Spinal cord (tissue), 10 donors: ENCODE measurements at places on chromosomes 2 and 18.

DNA sequence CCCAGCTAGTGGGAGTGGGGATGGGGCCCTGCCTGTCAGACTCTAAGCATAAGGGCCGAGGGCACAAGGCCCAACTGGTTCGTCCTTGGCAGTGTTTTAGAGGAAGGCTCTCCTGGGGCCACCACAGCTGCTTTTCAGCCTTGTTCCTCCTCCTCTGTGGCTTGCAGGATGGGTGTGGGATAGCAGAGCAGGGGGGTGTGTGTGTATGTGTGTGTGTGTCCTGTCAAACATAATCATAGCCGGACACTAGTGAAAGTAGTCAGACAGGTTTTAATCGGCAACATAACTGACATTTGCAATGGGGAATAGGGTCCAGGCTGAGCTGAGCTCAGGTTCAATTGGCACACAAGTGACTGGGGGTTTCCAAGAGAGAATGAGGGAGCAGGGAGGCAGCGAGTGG lies 114.2 kb downstream of the SEPTIN10 start:
- DNase-seq: no peak

DNA sequence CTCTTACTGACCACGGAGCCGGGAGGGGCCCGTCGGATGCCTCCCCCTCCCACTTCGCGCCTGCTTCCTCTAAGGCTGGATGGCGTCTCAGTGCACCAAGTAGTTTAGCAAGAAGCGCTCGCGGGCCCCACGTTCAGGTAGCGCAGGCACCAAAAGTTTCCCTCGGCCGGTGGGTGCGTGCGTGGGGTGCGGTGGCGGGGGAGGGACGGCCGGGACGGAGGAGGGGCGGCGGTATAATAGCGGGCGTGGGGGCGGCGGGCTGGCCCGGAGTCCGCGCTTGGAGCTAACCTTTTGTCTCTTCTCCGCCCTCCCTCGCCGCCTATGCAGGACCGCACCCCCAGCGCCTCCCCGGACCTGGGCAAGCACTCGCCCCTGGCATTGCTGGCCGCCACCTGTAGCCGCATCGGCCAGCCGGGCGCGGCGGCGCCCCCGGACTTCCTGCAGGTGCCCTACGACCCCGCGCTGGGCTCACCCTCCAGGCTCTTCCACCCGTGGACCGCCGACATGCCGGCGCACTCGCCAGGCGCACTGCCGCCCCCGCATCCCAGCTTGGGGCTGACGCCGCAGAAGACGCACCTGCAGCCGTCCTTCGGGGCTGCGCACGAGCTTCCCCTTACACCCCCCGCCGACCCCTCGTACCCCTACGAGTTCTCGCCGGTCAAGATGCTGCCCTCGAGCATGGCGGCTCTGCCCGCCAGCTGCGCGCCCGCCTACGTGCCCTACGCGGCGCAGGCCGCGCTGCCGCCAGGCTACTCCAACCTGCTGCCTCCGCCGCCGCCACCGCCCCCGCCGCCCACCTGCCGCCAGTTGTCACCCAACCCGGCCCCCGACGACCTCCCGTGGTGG lies 1.0 kb downstream of the SP5 start:
- DNase-seq: no peak

DNA sequence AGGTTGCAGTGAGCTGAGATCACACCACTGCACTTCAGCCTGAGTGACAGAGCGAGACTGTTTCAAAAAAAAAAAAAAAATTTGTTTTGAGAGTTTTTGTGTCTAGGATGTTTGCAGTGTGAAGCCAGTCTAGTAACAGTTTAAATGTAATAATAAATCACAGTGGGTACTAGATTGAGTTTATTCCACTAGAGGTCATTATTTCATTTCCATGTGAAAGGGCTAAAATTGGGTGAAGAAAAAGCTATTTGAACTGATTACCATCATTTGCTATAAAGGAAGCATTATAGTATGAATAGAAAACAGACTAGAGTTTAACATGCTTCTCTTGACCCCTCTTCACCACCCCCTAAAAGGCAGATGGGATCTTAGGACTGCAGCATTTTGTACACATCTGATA lies 20.3 kb downstream of the SNRPD1 start:
- no peak for DNase-seq

- DNase-seq: no peak
Measured at GRCh38 chr18:22283397-22283796, 114.0 kb downstream of the GATA6 start.

DNA sequence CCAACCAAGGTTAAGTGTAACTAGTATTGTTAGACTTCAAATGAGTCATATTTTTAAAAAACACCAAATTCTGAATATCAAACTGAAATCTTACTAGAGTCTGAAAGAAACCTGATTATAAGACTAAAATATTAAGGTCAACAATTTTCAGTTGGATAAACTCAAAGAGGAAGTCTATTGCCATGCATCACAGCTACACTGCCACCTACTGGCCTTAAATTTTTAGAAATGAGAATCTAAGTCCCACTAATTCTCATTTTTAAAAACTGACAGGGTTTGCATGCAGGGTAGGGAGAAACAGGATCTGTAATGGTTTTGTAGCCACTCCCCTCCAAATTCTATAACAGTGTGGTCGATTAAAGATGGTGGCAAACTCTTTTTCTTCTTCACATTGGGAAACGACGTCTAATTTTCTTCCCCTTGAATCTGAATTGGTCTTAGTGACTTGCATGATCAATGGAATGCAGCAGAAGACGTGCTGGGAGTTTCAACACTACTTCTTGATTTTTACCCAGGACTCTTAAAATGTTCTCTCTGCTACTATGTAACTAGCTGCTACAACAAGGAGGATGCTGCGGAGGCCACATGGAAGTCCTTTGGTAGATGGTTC lies 176.1 kb upstream of the SESTD1 start:
- no peak for DNase-seq

DNA sequence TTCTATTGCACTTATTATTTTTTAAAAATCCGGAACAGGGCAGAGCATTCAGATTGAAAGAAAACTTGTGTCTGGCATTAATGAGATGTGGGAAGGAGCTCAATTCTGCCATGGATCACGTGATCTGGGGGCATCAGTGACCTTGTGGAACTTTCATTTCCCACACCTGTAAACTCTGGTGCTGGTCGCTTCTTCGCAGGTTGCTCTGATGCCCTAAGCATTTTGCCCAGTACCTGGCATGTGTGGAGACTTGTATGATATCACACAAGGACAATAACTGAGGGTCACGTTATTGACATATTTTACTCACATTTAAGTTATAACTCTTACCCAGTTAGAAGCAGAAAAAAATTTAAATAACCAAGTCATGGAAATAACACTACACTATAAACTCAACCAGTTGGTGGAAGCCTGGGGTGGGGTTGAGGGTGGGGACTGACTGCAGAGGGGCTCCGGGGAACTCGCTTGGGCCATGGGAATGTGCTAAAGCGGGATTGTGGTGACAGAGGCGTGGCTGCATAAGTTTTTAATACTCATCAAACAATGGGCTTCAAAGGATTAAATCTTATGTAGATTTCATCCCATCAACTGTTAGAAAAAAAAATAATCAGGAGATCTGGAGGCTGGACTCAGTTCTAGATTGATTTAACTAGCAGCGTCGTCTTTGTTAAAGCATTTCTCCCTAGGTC lies 36.5 kb downstream of the ST3GAL5 start:
- no peak for DNase-seq

GRCh38 chr18:42545825-42546224 lies 569.7 kb downstream of the RIT2 start:
- no peak for DNase-seq

DNA sequence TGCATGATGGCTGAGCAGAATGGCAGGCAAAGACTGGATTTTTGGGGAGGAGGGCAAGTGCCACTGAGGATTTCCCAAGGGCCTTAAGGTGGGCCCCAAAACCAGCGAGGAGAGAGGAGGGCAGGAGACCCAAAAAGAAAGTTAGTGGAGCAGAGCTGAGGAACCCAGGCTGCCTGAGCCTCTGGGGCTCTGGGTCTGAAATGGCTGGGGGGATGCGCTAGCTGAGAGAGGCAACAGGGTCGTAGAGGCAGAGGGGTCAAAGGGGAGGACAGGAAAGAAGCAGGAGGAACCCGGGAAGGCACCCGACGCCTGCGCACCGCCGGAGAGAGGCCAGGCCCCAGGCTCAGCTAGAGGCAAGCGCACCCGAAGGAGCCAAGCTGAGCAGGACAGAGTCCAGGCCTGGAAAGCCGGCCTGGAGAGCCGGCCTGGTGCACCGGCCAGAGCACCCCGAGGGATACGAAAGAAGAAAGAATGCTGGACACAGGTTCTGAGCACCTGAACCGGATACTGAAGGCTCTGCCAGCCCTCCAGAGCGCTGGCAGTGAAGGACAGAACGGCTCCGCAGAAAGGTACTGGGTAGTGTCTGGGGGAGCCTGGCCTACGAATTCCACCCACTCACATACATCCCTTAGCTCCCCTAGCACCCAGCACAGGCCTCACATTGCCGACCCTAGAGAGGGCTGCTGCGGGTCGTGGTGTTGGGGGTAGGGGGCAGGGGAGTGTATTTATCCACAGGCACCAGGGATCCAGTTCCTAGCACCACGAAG lies 39.5 kb upstream of the ATP6V1B1 start:
- no peak for DNase-seq

- DNase-seq: no peak
Measured at GRCh38 chr2:38484957-38485356, 107.9 kb upstream of the ATL2 start.

- DNase-seq: peak; percentile 2
Measured at GRCh38 chr2:159677654-159678053, 34.7 kb upstream of the MARCHF7 start.

GRCh38 chr2:172552547-172553291 lies 3.2 kb upstream of the PDK1 start:
- no peak for DNase-seq

- no peak for DNase-seq
Measured at GRCh38 chr2:126831234-126832005, 67.3 kb upstream of the TEX51 start.

DNA sequence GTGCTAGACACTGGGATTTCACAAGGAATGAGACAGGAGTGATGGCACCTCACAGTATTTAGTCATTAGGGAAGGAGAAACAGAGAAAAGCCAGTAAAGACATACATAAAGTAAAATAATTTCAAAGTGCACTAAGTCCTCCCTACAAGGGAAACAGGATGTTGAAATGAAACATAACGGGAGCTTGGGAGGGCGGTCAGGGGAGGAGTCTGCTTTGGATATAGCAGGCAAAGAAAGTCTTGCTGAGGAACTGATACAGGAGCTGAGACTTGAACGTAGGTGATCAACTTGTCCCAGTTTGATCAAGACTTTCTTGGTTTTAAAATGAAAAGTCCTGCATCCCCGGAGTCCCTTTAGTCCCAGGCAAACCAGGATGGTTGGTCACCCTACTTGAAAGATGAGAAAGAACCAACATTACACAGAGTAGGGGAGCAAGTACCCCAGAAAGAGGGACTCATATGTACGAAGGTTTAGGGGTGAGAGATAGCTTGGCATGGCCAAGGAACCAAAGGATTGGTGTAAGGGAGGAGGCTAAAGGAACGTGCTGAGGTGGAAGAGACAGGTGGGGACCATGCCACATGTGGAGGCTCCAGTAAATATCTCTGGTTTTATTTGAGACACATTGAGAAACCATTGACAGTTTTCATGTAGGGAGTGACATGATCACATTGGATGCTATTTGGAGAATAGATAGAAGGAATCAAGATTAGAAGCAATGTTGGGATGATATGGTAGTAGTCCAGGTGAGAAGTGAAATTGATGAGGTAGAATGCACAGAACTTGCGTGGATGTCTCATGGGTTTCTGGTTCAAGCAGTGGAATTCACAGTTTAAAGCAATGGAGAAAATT lies 28.4 kb downstream of the FBXO48 start:
- no peak for DNase-seq

DNA sequence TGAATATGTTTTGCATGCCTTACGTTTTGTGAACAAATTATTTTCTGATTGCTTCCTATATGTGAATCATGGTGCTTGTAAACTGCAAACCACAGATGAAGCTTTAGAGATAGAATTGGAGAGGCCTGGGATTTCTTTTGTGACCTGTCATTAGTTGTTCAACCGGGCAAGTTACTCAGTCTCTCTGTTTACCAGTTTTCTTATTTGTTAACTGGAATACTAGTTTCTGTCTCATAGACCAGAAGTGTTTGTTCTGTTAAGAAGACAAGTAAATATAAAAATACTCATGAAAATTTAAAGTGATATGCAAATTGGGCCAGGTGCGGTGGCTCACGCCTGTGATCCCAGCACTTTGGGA lies 27.3 kb downstream of the DGKD start:
- no peak for DNase-seq

DNA sequence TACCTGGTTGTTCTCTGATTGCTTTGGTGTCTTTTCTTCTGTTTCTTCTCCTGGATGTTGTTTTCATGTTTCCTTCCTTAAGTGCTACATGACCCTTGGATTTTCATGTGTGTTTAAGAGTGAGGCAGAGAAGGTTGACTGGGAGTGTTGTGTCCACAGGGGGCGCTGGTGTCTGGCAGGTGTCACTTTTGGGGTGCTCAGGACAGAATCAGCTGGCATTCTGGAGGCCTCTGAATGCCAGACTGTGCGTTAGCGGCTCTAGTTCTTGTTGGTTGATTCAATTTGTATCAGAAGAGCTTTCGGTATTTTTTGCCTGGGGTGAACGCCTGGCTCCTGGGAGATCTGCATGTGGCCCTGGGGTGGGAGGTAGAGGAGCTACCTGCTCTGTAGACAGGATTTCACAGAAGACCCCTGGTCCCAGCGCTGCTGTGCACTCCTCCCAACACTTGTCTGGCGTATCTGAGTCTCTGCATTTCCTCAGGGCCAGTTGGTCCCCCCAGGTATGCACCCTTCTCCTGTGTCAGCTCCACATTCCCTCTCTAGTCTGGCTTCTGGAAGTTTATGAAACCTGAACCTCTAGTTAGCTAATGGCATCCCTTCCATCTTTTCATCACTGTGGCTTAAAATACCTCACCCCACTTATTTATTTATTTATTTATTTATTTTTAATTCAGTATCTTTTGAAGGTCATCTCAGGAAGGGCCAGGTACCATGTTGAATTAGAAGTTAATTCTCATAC lies 1.1 kb downstream of the GREB1 start:
- DNase-seq: no peak

GRCh38 chr2:156211318-156211717 lies 121.2 kb downstream of the NR4A2 start:
- DNase-seq: no peak
